C1 segment of cervical spinal cord (tissue), 14 donors: ENCODE measurements at places on chromosomes 2 and 18.

- DNase-seq: no peak
Measured at GRCh38 chr2:179550214-179550613, 285.6 kb upstream of the SESTD1 start.

DNA sequence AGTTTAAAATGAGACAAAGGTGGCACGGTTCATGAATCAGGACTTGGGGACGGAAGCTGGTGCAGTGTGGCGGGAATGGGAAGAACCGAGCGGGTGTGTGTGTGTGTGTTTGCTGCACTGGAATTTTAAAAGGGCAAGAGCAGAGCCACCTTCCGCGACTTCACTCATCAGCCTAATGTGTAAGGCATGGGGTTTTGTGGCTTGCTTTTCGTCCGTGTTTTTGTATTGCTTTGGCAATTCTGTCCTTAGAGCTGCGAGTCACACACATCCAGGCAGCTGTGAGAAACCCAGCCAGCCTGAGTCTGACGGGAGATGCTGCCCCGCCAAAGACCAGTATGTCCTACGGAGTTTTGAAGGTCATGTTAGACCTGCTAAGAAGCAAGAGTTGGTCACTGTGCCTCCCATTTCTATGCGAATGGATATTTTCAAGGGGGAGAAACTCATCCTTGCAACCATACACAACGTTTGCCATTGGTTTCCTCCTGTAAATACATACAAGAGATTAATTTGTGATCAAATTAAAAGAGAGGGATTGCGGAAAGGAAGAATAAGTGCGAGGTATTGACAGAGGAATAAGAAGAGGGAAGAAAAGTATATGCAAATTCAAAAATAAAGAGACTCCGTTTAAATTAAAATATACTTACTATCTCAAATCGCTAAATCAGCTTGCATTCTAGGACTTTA, 665 bp upstream of the CACNB4 start:
- DNase-seq: no peak

DNA sequence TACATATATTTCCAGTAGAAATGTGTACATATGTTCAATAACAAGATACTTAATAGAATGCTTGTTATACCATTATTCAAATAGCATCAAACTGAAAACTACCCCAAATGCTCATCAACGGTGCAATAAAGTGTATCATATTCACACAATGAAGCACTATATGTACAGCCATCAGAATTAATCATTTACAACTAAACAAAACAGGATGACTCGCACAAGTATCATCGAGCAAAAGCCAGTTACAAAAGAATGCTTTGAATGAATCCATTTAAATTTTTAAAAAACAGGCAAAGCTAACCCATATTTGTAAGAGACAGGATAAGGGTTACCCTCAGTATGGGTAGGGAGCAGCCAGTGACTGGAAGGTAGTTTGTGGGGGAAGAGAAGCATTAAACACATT, 132.8 kb upstream of the PDE1A start:
- no peak for DNase-seq

GRCh38 chr2:216698895-216699294, 3.5 kb upstream of the IGFBP5 start:
- DNase-seq: no peak

DNA sequence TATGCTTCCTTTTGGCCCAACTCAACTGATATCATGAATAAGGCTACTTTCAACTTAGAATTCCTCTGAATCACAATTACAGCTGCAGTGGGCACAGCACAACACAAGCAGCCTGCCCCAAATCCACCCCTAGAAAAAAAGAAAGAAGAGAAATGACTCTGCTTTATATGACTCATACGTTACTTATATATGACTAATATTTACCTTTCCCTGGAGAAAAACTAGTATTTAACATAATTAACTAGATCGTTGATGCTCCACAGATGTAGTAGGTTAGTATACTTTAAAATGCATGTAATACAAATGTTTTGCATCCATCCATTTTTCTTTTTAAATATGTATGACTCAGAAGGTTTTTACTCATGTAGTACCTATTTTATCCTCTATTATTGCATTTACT, 133.3 kb upstream of the UNC80 start:
- no peak for DNase-seq

DNA sequence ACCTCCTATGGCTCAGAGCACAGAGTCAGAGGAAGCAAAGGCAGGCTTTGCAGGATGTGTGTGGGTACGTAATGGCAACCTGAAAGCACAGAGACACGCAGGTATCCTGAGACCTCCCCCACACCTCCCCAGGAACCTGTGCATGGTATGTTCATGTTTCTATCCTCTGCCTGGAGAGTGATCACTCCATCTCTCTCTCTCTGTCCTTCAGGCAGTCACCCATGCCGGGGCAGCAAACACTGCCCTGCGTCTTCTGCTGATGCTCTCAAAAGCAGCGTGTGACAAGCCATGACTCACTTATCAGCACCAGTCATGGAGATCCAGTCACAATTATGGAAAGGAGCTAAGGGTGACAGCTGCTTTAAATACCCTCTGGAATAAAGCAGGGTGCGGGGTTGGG, 52.7 kb downstream of the PDCL3 start:
- DNase-seq: no peak
